ENCODE measurements at places on chromosomes 12 and 14. TPM values are rescaled to one million over a fixed set of nuclear protein-coding genes. Genes with fewer than 3 reads are reported as not detected.

Gene BRF1
- 29.8 TPM for total RNA-seq

Gene PTPRQ
- total RNA-seq: 0.03 TPM

Gene CAPZA3
- not detected for total RNA-seq

Gene ANKRD33
- total RNA-seq: 0.12 TPM

Gene PDE3A
- total RNA-seq: 4.3 TPM

Gene RBP5
- not detected for total RNA-seq

Gene CLEC1B
- not detected for total RNA-seq

Gene LALBA
- total RNA-seq: not detected

Gene NKX2-1
- 0.03 TPM for total RNA-seq

Gene DDN
- 0.77 TPM for total RNA-seq

Gene RDH16
- 0.10 TPM for total RNA-seq

Gene TAS2R42
- not detected for total RNA-seq

Gene FGF6
- total RNA-seq: not detected

Gene STON2
- total RNA-seq: 0.79 TPM
